ENCODE measurements at places on chromosomes 12 and 14.

DNA sequence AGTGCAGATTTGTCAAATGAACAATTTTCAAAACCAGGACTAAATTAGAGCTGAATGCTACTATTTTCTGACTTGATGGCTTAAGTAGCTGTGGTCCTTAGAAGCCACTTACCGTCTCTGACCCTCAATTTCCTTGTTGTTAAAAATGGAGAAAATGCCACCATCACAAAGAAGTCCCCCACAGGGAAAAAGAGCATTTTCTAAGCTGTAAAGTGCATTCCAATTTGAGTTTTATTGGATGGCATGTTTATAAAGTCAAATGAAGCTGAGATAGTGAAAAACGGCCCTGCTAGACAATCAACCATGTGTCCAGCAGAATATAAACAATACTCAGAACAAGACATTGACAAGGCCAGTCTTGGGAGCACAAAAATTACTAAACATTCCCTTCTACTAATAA lies 53.6 kb downstream of the GOLGA5 start:
- no peak for DNase-seq

DNA sequence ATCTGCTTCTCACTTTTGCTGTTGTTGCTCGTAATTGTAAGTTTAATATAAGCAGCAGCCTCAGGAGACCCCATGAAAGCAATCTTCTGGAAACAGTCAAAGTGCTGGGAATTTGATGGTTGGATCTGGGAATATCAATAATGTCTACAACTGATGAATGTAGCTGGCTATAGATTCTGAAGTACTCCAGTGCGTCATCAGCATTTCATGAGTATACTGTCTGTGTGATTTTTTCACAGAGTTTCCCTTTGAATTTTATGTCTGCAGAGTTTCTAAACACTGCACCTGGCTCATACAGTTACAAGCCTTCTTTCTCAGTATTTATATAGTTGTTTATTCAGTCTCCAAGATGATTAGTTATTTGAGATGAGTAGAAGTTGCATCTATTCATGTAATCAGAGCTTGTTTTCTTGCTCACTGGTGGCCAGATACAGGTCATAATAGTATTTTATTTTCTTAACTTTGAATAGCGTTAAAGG lies 222.3 kb downstream of the RAD51B start:
- DNase-seq: no peak

DNA sequence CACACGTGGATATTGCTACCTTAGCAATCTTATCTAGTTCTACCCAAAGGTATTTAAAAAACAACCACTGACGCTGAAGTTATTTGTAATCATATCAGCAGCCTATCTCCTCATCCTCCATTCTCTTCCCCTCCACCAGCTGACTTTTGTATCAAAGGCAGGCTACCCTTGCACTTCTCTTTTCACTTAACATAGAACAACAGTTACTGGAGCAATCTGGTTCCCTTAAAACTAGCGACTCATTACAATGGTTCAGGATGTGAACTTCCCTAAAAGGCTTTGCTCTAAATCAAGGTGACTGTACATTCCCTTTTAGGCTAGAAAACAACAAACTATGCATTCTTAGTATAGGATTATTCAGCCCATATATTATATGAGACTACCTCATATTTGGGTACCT lies 404.7 kb downstream of the APAF1 start:
- no peak for DNase-seq

GRCh38 chr12:4274396-4275015 lies 944 bp downstream of the CCND2 start:
- DNase-seq: no peak

- no peak for DNase-seq
Observed at GRCh38 chr12:91591639-91591987, 409.0 kb upstream of the DCN start.

DNA sequence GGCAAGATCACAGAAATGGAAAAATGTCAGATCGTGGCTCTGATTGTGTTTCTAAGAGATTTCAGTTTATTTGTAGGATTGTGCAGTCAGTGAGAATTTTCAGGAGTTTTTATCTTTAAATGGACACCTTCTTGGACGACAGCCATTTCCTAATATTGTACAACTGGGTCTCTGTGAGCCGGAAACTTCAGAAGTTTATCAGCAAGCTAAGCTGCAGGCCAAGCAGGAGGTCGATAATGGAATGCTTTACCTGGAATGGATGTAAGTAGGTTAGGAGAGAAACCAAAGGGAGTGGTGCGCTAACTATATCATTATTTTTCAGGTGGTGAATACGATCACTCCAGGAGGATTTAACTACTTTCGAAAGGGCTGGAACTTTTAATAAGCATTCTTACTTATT lies 26.4 kb downstream of the APAF1 start:
- DNase-seq: no peak

DNA sequence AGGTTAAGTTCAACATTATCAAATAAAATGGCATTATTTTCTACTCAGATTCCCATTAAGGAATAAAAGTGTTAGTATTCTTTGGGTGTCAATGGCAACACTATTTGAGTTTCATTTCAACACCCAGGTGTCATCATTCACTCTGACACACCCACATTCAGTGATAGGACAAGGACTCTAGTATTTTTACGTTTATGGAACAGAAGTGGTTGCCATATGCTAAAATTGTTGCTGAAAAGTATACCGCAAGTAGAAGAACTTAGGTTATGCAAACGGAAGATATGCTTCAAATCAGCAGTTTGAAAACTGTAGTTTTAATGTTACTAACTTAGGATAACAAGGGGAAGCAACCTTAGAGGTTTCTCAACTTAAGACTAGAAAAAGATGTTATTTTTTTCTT lies 20.0 kb upstream of the SGPP1 start:
- DNase-seq: no peak

GRCh38 chr14:70692210-70692609 lies 50.5 kb downstream of the TTC9 start:
- no peak for DNase-seq

- peak; percentile 56 for DNase-seq
Observed at GRCh38 chr12:42450248-42450647, 124.3 kb downstream of the PPHLN1 start.

- DNase-seq: no peak
Observed at GRCh38 chr14:35073486-35073885, 27.4 kb downstream of the FAM177A1 start.

DNA sequence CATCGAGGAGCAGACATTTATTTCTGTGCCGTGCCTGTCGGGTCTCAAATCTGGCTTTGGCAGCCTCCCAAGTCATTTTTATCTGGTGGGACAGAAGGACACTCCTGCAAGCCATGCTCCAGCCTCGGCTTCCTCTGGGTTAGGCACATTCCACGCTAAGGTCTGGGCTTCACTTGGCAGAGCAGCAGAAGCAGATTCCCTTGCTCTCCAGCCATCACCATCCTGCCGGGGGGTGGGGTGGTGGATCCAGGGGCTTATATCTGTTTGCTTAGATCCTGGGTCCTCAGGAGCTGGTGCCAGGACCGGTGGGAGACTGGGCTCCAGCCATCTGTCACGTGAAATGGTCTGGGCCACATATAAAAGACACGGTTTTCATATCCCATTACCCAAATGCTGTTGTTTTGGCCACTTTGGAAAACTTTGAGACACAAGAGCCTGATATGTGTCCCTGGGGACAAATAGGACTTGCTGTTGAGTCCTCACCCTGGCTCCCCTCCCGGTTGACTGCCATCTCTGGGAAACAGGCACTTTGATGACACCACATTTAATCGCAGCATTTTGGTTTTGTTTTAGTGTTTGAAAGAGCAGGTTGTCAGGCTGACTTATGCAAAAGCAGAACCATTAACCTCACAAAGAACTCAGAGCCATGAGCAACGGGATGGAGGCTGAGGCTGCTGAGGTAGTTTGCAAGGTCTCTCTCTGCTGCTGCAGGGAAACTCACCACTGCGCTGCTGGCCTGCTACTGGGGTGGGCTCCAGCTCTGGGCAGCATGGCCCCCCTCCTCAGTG lies 69.6 kb upstream of the PRMT8 start:
- no peak for DNase-seq

DNA sequence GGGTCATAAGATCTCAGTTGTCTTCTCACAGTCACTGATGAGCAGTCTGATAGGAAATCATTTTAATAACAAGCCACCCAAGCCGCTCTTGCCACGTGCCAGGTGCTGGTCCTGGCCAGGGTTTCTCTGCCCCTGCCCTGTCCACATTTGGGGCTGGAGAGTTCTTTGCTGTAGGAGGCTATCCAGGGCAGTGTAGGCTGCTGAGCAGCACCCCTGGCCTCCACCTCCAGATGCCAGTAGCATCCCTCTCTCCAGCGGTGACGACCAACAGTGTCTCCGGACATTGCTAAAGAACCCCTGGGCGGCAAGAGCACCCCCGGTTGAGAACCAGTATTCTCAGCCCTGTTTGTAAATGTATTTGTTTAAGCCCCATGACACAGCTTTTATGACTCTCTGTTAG lies 243.7 kb downstream of the GLT1D1 start:
- no peak for DNase-seq

DNA sequence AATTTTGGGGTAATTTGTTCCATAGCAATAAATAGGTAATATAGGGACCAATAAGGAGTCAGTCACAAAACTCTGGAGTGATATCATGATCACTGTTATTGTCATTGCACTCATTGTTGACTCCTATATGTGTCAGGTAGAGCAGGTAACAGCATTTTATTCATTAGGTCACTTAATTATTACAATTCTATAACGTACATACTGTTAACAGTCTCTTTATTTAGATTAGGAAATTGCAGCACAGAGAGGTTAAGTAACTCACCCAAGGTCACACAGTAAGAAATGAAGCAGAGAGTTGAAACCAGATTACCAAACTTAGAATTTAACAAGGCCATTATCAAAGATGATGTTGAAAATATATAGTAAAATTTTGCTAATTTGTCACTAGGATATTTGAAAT lies 49.7 kb upstream of the PTPRB start:
- DNase-seq: no peak

DNA sequence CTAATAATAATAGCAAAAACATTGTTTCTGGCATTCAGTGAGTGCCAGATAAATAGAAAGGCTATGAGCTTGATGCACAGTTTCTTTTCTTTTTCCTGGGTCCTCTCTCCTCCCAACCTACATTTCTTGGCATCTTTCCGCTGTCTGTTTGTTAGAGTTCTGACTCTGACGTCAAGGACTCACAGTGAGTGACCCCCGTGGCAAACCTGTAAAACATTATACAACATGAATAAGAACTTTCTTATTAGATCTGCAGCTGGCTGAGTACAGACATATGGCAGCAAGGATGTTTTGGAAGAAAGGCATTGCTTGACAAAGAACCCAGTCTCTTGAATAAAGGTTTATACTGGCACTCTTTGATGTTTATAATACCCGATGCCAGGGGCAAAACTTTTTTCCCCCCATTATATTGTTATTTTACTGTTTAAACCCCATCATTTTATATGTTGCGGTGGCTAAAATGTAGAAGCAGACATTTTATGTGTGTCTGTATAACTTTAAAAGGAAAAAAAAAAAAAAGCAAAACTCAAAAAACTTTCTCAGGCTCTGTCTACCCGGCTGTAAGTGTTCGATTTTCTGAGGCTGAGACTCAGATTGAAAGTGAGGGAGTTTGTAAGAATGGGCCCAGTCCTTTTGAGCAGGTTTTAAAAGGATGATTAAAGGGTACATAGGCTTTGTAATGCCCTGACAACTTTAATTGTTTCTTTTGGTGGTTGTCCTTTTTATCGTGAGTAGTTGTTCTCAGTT lies 159.3 kb downstream of the PDE3A start:
- DNase-seq: peak; percentile 62

All from fibroblast of skin of abdomen (primary cell).